Stimulated activated CD4-positive, alpha-beta T cell treated with anti-CD3 and anti-CD28 coated beads, Interleukin-1b, Interleukin-23, amount 100 ng/mL, for 1 hour (primary cell): ENCODE measurements at places on chromosomes 4 and X.

DNA sequence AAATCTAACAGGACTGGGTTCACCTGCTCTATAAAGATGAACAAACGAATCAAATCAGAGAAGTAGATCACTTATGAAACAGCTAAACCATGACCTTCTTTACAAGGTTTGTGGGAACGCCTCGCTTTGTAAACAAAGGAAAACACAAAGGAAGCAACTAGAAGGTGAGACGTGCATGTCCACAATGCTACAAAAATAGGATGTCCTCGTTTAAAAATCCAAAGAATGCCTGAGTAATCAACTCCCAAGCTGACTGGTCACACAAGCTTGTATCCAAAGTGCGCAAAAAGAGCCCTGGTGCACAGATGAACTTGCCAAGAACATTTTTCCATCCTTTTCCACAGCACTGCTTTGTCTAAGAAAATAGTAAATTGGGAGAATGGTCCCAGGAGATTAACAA is 6.3 kb upstream of the SH3KBP1 start:
- DNase-seq: no peak

GRCh38 chr4:47930971-47931804 is 16.8 kb upstream of the NFXL1 start:
- DNase-seq: no peak

GRCh38 chrX:122777766-122778165 is 406.3 kb upstream of the GRIA3 start:
- no peak for DNase-seq

DNA sequence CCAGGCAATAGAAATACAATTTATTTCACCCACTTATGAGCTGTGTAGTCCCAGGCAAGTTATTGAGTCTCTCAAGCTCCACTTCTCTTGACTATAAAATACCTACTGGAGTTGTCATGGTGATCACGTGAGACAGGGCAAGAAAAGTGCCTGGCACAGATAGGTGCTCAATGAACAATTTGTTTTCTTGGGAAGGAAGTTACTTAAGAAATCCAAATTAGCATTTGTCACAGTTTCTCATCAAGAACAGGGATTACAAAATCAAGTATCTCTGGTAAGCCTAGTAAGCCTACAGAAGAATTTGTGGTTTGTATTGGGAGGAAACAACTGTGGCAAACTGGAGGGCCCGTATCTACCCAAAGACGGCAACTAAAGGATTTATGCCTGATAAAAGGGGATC is 37.5 kb upstream of the RASGEF1B start:
- DNase-seq: no peak

DNA sequence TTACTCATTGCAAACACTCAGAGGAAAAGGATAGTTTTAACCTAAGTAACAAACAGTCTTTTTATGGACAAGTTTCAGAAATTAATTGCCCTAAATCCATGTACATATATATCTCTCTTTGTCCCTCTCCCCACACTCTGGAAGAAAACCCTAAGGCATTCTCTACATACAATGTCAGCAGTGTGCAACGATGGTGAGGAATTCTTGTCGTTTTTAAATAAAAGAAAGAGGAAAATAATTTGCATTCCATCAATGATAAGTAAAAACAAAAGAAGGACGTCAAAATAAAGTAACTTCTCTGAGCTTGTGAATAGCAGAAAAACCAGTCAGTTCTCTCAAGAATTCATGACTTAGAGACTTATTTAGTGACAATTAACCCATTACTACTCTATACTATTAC is 550.5 kb upstream of the DIPK2B start:
- DNase-seq: no peak

- DNase-seq: no peak
Measured at GRCh38 chr4:157808796-157809383, 363.9 kb downstream of the GASK1B start.

DNA sequence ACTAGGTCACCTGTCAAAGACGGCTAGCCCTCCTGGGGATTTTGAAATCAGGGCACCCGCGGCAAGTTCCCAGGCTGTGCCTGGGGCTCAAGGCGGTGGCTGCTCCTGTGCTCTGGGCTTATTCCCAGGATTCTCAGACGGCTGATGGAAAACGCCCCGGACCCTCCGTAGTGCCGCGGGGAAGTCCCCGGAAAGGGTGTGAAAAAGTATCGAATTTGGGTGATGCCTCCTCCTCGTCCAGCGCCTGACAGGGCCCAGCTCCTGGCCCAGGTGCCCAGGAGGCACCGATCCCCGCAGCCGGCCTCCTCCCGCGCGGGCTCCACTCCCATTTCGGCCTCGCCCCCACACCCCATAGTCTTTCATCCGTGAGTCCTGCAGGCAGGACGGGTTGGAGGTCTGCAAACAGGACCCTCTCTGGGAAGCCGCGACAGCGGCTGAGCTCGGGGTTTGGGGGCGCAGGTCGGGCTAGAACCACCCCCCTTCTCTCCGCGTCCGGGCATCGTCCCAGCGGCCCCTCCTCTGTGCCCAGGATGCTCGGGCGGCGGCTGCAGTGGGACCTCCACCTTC is 1.1 kb upstream of the NSG1 start:
- no peak for DNase-seq

- no peak for DNase-seq
Measured at GRCh38 chr4:76637712-76638361, 202.8 kb downstream of the SHROOM3 start.

DNA sequence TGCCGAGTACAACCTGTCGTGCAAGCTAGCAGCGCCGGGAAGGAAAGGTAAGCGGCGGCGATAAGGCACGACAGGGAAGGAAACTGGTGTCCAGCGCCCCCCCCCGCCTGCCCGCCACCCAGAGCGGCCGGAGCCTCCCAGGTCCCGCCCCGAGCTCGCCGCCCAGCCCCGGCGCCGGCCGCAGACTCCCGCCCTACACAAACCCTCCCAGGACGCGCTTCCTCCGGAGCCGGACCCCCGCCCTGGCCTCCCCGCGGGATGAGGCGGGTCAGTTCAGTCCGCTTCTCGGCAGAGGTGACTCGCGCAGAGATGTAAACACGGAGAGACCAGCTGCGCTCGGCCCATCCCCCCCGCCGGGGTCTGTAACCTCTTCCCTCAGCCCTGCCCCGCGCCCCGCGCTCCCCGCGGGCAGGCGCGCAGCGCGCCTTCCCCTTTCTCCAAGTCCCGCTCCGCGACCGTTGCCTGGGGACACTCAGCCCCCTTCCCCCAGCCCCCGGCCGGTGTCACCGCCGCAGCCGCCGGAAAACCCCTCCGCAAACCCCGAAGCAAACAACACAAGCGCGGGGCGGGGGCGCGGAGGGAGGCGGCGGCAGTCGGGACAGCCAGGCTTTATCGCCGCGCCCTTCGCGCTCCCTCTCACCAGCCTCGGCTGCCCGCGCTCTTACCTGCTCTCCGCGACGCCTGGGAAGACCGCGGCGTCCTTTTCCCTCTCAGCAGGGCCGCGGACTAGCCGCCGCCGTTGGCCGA is 543 bp downstream of the ELF2 start:
- DNase-seq: peak; percentile 51

DNA sequence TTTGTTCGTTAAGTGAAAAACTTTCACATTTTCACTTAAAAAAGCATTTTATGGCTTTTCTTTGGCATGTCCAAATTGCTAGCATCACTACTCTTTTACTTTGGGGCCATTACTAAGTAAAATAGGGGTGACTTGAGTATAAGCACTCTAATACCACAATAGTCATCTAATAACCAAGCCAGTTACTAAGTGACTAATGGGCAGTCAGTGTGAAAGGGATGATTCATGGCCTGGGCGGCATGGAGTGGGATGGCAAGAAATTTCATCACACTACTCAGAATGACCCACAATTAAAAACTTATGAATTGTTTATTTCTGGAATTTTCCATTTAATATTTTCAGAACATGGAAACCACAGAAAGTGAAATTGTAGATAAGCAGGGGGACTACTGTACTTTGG is 60.9 kb downstream of the BMP15 start:
- DNase-seq: no peak

GRCh38 chrX:40727093-40727492 is 8.2 kb downstream of the MED14 start:
- no peak for DNase-seq

DNA sequence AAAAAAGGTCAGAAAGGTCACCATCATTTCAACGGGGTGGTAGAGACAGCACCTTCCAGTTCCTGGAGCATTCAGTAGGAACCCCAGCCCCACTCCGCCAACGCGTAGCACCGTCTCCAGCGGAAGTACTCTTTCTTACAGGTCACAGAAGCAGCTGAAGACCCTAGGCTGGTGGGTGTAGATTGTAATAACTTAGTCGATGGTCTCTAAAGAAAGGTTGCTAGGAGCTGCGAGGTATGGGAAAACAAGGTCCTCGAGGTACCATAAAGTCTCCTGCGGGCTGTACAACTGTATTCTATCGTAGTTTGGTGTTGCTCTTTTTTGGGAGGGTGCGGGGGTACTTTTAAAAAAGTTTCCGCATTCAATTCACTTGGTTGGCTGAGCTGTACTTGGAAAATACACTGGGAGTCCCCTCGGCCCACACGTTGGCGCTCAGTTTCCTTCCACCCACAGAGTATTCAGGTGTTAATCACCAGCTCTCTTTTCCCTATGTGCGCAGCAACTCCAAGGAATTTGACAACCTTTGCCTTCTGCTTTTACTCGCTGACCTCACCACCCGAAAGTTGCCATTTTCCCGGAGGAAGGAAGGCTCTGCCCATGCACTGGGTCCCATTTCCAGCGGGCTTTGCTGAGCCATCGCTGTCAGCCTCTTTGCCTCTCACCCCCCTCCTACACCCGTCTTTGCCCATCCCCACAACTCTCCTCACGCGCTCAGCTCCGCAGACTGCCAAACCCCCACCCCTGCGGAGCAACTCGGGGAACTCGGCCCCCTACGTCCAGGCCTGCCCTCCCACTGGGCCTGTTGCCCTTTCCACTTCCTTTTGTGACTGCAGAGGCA is 4.8 kb upstream of the SOX3 start:
- DNase-seq: no peak

DNA sequence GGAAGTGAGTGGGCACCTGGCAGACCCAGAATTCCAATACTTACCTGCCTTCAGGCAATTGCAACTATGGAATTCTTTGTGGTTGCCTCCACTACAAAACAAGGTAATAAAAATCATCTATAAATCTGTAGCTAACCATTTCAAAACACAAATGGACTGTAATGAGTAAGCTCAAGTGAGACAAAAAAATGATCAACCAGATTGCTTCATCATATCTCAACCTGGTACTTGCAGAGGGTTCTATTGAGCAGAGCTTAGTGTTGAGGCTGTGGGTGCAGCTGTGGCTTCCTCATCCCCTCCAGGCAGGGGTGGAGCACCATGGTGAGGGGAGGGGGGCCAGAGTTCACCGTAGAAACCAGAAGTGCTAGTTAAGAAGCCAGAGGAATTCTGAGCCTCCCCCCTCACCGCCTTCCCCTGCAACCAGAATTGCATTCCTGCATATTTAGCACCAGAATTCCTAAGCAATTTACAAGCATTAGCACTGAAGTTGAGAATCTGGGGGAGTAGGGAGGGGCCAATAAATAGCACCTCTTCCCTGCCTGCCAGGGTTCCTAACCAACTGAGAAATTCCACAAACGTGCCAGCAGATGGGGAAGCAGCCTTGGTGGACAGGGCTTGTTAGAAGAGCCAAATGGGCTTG is 11.5 kb downstream of the CTAG1A start:
- no peak for DNase-seq

GRCh38 chr4:62661821-62662220 is 1461.7 kb downstream of the ADGRL3 start:
- DNase-seq: no peak

DNA sequence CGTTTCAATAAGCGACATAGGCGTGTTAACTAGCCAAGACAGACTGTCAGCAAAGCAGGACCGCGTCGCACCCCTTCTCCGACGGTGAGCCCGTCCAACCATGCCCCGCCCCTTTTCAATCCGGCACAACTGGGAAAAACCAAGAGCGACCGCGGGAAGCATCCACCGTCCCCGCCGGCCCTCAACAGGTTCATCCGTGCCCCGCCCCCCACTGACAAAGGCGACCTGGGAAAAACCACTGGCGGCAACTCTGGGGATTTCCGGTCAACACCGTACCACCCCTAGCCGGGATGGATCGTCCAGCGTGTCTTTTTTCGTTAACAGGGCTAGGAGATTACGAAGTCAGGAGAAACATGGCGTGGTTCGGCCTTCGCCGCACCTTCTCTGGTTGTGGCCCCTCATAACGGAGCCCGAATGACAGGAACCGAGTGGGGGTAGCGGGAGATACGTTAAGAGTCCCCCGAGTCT is 377 bp downstream of the TIMM17B start:
- DNase-seq: no peak

DNA sequence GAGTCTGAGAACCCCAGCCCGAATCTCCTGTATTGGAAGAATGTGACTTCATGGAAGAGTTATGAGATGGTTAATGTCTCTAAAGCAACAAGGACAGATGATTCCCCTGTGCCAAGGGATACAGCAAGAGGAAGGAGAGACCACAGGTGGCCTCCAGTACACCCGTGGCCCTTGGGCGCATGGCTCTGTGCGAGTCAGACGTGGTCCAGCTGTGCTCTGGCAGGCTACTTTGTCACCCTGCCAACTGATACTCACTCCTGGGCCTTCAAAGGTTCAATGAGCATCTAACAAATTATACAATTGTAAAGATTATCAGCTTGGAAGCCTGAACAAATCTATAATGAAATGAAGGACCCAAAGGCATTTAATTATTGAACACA is 71.7 kb downstream of the NYX start:
- DNase-seq: no peak

GRCh38 chrX:48728653-48729052 is 32.1 kb downstream of the SUV39H1 start:
- no peak for DNase-seq

- no peak for DNase-seq
Measured at GRCh38 chrX:7119950-7120877, 27.3 kb upstream of the STS start.

DNA sequence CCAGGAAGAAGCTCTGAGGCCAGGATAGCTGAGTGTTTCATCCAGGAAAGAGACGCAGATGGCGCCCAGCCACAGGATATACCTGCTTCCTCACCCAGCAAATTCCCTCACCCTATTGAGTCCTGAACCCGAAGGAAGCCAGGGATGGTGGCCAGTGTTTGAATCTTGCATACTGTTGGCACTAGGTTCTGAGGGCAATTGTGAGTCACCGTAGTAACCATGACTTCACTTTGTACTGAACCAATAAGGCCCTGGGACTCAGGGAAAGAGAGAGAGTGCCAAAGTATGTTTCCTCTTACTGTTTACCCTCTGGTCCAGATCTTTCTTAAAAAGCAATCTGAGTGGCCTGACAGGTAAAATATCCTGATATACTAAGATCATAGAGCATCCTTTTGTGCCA is 25.6 kb upstream of the SMIM10L2A start:
- no peak for DNase-seq

DNA sequence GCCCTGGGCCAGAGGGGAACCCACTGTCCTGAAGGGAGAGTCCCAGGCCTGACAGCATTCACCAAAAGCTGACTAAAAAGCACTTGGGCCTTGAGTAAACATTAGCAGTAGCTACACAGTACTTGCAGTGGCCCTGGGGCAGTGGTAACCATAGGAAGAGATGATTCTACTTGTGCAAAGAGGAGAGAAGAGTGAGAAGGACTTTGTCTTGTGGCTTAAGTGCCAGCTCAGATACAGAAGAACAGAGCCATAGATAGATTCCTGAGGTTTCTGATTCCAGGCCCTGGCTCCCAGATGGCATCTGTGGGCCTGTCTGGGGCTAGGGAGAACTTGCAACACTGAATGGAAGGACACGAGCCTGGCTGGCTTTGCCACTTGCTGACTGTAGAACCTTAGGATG is 100.5 kb downstream of the PTCHD1 start:
- DNase-seq: no peak

- no peak for DNase-seq
Measured at GRCh38 chr4:82555276-82555675, 6.5 kb downstream of the TMEM150C start.
